COLO829 (cell line): ENCODE measurements at places on chromosomes 16 and 17.

DNA sequence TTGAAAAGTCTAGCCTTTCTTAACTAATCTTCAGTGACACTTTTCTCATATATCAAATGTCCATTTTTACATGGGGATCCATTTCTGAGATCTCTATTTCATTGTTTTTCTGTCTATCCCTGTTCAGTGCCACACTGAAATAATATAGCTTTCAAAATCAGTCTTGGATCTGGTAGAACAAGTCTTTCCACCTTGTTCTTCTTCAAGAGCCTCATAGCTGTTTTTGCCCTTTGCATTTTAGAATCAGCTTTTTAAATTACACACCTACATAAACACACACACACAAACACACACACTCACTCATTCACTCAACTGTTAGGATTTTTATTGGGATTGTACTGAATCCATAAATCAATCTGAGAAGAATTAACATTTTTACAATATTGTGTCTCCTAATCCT is 19.2 kb downstream of the GSDMB start:
- no peak for DNase-seq

DNA sequence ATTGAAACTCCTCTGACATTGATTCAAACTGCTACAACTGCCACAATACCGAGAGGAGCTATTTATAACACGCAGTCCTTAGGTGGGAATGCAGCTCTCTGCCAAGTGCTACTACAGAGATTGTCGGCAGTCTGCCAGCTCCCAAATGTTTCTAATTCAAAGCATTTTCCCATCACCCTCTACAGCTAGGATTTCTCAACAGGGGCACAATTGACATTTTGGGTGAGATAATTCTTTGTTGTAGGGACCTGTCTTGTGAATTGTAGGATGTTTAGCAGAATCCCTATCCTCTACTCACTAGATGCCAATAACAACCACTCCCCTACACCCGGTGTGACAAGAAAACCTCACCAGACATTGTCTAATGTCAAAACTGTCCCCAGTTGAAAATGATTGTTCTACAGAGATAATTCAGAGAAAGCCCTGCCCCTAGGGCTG is 7.8 kb upstream of the N4BP1 start:
- DNase-seq = no peak

DNA sequence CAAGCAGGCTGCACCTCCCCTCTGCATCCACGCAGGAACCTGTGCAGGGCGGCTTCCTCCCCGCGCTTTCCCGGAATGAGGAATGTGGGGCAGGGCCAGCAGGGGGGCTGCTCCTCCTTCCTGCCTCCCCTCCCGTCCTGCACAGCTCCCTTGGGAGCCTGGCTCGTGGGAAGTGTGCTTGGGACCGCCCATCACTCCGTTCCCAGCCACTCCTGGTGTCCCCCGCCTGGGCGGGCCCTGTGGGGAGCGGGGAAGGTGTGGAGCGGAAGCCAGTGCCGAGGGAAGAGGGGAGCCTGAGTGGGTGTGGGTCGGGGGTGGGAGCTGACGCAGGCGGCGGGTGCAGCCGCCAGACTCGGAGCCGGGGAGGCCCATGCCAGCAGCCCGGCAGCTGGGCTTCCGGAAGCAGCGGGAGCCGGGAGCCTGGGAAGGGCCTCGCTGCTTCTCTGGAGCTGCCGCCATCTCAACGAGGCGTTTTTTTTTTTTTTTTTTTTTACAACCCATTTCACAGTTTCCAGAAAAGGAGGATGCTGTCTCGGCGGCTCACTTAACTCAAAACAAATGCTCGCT is 24.1 kb downstream of the BAHCC1 start:
- DNase-seq = peak; percentile 81

GRCh38 chr16:84361546-84361945 is 6.8 kb upstream of the ATP2C2 start:
- DNase-seq = no peak

- DNase-seq = no peak
Observed at GRCh38 chr16:66222756-66223155, 143.7 kb upstream of the CDH5 start.

- DNase-seq = no peak
Observed at GRCh38 chr17:66829883-66830282, 5.0 kb upstream of the CACNG5 start.

- no peak for DNase-seq
Observed at GRCh38 chr17:1275962-1276736, 3.3 kb upstream of the TRARG1 start.

DNA sequence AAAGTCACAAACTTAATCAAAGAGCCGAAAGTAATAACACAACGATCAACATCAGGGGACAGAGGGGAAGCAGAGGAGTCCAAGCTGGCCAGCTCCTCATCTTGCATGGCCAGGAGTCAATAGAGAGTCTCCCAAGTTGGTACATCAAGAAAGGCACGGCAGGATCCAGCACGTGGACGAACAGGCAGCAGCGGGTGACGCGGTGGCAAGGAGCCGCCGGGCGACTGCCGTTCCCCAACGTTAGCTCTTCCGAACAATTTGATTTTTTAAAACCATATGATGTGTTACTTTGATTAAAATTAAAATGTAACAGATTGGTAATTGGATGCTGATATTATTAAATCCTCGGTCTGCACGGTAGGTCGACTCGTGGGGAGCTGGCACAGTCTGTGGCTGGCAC is 81.8 kb upstream of the DOC2B start:
- no peak for DNase-seq

GRCh38 chr17:44602970-44603369 is 45.7 kb downstream of the FZD2 start:
- no peak for DNase-seq

- no peak for DNase-seq
Observed at GRCh38 chr17:75383842-75384195, 21.7 kb downstream of the GRB2 start.

- no peak for DNase-seq
Observed at GRCh38 chr16:4266372-4266771, 6.5 kb downstream of the TFAP4 start.

DNA sequence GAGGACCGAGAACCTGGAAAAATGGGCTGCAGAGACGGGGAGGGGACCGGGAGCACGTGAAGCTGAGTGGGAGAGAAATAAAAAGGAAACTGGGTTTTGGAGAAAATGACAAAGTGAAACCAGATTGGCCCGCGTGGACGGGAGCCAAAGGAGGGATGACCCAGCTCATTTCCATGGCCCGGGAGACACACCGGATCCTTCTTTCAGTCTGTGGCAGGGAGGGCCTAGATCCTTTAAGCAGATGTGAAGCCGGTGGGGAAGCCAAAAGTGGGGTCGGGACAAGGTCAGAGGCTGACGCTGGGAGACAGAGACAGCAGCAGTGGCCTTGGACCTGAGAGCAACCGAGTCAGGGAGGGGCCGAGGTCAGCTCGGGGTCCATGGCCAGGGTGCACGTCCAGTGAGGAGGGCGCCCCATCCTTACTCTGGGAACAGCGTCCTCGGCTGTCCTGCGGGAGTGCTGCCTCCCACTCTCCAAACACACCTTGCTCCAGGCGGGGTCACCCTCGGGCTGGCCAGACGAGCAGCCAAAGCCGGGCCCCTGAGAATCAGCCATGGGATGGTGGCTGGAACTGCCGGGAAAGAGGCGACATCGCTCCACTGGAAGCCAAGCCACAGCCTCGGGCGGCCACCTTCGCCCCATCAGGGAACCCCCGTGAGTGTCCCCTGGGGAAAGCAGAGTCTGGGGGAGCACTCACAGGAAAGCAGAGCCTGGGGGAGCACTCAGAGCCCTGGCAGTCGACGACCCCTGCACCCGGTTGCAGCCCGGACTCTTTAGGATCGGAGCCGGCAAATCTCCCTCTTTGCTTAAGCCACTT is 17.3 kb downstream of the CA5A start:
- no peak for DNase-seq

GRCh38 chr17:65130832-65131231 is 6.3 kb upstream of the RGS9 start:
- DNase-seq = no peak

GRCh38 chr17:6420173-6420641 is 14.7 kb downstream of the AIPL1 start:
- DNase-seq = no peak

DNA sequence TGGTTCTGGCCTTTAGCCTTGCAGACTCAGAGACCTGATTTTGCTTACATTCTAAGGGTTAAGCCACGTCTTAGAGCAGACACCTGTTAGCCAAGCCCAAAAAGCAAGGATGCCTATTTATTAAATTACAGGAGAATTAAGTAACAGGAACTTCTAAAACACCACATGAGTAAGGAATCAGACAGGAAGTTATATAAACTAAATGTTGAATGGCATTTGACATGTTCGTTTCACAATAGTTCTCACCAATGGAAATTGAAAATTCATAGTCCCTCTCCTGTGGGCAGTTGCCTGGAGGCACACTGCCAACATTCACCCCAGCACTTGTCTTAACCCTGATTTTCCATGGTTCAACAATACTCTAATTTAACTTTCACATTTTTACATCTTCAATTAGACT is 9.0 kb downstream of the KRTAP9-7 start:
- no peak for DNase-seq

DNA sequence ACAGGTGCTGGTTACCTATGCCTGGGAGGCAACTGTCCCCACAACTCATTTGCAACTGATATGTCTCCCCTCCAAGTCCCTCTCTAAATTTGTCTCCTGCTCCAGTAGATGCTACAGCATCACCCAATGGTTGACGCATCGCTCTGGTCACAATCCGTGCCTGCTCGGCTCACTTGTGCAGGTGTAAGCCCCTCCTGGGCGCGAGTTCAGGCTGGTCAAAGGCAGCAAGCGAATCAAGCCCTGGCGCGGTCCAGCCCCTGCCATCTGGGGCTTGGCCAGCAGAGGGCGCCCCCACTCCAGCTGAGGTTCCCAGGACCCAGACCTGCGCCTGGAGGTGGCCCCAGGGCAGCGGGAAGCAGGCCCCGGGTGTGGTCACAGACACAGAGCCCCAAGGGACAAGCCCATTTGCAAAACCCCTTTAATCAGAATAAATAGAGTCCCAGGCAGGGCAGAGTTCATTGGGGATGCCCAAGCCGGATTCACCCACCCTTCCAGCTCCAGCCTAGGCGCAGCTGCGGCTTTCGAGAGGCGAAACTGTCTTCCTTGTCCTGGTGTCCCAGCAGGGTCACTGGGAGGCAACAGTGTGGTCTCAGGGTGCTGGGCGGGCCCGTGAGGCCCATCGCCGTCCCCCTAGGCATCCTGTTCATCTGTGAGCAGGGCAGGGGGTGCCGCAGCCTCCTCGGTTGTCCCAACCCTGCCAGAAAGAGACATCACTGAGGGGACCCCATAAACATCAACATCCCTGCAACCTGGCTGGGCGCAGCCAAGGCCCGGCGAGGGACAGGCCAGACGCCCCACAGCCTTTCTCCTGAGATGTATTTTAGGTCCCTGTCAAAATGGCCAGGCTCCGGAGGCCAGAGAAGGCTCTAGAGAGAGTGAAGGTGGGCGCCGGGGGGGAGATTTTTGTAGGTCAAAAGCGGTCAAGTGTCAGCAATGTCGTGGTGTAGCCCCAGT is 15.8 kb downstream of the TMC6 start:
- peak; percentile 44 for DNase-seq

DNA sequence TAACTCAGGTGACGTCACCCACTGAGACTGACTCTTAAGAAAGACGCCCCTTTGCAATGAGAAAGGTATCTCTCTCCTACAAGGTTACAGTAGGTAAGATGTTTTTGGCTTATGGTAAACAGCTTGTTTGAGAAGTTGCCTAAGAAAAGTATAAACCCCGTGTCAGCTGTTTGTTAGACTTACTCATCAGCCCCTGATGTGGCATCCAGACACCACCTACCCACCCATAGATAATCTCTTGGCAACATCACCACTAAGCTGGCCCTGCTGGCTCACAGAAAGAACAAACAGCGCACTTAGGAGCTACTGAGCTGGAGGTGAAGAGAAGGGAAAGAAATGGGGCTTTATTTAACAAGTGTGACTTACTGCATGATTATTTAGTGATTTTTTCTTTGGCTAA is 121.0 kb downstream of the PARN start:
- peak; percentile 48 for DNase-seq

DNA sequence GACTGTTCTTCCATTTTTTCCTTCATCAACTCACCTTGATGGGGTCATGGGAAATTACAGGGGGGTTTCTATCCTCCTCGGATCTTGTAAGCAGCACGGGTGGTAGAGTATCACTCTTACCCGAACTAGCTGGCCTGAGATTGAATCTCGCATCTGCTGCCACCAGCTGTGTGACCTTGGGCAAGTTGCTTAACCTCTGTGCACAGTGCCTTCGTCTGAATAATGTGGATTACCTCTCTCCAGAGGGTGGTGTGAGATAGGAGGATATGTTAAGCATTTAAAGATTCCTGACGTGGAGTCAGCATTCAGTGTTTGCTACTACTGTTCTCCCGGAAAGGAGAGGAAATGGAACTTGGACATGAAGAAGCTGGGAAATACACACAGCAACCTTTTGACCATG is 24.4 kb downstream of the LASP1 start:
- no peak for DNase-seq

GRCh38 chr17:60398227-60398959 is 6.5 kb upstream of the USP32 start:
- no peak for DNase-seq

- DNase-seq = no peak
Observed at GRCh38 chr16:8679151-8679550, 4.7 kb downstream of the ABAT start.

GRCh38 chr17:5352681-5353289 is 66.7 kb downstream of the NUP88 start:
- DNase-seq = no peak

DNA sequence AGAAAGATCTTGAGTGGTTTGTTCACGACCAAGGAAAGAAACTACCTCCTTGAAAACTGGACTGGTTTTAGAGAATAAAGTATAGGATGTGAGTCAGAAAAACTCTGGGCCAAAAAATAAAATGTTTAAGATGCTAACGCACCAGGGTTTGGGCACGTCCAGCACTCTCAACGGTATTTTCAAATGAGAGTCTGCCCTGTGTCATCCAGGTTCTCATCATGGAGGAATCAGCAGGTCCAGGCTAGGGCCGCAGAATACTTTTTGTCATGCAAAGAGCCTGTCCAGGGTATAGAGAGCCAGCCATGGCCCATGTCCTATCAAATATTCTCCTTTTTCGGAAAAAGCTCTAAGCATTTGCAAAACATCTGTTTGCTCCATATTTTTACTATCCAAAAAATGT is 2.4 kb downstream of the NXN start:
- no peak for DNase-seq

- no peak for DNase-seq
Observed at GRCh38 chr16:75942936-75943335, 216.6 kb upstream of the CPHXL start.

- no peak for DNase-seq
Observed at GRCh38 chr16:50942143-50942542, 200.3 kb downstream of the CYLD start.

DNA sequence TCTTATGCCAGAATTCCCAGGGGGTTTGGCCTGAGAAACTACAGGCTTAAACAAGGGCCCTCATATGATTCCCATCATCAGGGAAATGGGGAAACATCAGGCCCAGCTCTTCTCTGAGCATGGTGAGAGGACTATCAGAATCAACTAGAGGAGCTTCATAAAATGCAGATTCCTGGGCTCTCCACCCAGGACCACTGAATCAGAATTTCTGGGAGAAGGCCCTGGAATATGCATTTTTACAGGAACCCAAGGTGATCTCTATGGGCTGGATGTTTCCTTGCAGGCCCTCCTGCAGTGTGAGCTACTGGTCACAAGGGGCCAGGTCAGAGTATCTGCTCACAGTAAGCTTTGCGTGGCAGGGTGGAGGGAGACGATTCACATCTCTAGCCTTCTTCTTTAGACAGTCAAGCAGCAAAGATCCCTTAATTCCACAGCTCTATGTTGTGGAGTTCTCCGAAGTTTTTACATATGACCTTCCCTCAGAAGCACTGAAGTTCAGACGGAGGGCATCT is 38.8 kb upstream of the HOXB13 start:
- no peak for DNase-seq
